ENCODE measurements at places on chromosomes 1 and 21.

- no peak for DNase-seq
These were observed 6.3 kb upstream of the ERVH48-1 start for GRCh38 chr21:42931560-42932235.

DNA sequence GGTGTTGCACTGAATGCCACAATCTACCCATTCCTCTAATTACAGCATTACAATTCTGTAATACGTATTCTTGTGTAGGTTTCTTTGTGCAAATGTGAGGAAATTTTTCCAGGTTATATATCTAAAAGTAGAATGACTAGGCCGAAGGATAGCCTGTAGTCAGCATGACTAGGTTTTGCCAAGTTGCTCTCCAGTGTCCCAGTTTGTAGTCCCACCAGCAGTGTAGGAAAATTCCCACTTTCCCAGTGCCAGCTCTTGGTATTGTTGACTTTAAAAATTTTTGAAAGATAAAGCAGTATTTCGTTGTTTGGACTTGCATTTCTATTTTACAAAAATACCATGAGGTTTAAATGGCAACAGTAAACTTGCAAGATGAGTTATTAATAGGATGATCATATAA is 3.0 kb downstream of the PARK7 start:
- no peak for DNase-seq

GRCh38 chr1:39173119-39173994 is 31.1 kb upstream of the MACF1 start:
- no peak for DNase-seq

DNA sequence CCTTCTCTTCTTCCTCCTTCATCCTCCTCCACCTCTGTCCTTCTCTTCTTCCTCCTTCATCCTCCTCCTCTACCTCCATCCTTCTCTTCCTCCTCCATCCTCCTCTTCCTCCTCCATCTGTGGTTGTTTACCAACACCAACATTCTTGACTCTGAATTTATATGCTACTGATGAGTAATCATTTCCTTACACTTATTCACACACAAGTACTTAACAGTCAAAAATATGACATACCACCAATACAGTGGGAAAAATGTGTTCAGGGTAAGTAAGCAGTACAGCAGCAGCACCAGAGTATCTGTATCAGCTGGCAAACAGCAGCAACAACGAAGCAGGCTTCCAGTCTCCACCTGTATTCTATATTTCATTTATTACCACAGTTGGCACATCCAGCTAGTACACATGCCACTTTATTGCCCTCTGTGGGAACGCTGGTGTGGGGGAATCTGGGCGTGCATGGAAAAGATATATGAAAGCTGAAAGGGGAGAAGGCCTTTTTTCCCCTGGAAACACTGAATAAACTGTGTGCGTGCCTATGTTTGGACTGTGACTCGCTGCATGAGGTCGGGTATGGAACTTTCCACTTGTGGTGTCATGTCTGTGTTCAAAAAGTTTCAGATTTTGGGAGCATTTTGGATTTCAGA is 16.0 kb downstream of the ADSS2 start:
- DNase-seq, result no peak

GRCh38 chr1:208170252-208170651 is 73.9 kb downstream of the PLXNA2 start:
- no peak for DNase-seq

- DNase-seq, result no peak
These were observed 158.2 kb downstream of the ZSCAN20 start for GRCh38 chr1:33630686-33631085.

DNA sequence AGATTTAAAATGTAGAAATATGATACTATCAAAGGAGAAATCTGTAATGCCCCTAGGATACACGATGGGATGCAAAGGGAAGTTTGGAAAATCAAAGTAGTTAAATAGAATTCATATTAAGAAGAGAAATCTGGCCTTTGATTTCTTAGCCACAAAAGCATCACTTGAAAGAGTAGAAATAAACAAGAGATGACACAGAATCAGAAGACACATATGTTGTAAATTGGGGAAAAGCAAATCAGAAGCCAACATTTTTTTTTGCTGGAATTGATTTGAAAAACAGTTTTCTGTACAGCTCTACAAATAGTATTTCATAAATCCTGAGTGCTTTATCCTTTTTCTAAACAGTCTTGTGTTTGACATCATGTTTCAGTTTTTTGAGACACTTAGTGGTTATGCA is 12.4 kb upstream of the TNFSF18 start:
- no peak for DNase-seq
